ENCODE measurements at places on chromosomes 7 and 10.

- no peak for DNase-seq
Measured at GRCh38 chr7:35342786-35343185, 88.9 kb upstream of the TBX20 start.

GRCh38 chr7:13627455-13627854 lies 362.0 kb downstream of the ETV1 start:
- DNase-seq, result no peak

GRCh38 chr10:76251841-76252671 lies 820.6 kb downstream of the LRMDA start:
- DNase-seq, result no peak

- DNase-seq, result no peak
Measured at GRCh38 chr7:84083846-84084245, 110.7 kb downstream of the SEMA3A start.

Data from hematopoietic multipotent progenitor cell treated with erythropoietin and hydrocortisone succinate and interleukin-3 and kit ligand, for 15 days (in vitro differentiated cells).